HS-5 (cell line): ENCODE measurements at places on chromosomes 13 and 19.

DNA sequence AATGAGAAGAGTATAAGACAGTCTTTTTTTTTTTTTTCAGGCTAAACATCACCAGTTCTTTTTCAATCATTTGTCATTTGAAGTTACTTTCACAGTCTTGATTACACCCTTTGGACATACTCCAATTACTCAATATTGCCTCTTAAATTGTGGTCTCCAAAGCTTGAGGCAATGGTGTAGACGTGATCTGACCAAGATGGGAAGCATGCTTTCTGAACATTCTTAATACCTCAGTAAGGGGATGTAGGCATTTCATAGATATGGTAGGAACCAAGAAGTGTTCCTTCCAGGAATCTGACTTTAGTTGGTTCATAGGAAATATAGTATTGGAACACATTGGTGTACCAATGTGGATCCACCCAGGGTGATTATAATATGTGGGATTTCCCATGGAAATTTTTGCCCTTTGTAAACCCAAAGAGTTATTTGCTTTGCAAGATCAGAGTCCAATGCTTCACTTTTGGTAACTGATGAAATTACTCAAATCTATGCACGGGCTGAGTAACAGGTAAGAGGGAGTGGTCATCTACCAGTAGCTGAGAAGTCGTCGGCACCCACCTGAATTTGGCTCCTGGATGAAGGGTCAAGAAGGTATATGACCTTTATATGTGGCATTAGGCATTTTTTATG, 62.2 kb downstream of the ERCC5 start:
- DNase-seq = no peak

DNA sequence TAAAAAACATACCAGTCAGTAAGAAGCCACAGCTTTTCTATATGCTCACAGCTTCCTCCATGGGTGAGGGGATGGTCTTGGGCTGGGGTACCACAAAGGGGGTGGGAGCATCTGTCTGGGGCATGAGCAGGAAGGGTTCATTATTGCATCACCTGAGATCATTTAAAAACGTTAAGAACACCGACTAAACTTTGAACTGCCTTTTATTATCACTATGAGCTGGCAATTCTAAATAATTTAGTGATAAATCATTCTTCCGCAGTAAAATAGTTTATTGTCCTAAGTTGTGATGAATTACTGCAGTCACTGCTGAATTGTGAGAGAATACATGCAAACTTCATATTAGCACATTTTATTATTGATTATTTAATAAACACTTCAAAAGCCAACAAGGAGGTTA, 71.6 kb downstream of the KL start:
- DNase-seq = no peak

GRCh38 chr19:42111811-42112210, 20.4 kb downstream of the POU2F2 start:
- peak; percentile 79 for DNase-seq

- DNase-seq = no peak
These were observed 73.0 kb upstream of the OXGR1 start for GRCh38 chr13:97067017-97067895.

GRCh38 chr13:77511552-77511951, 24.0 kb upstream of the SCEL start:
- no peak for DNase-seq

DNA sequence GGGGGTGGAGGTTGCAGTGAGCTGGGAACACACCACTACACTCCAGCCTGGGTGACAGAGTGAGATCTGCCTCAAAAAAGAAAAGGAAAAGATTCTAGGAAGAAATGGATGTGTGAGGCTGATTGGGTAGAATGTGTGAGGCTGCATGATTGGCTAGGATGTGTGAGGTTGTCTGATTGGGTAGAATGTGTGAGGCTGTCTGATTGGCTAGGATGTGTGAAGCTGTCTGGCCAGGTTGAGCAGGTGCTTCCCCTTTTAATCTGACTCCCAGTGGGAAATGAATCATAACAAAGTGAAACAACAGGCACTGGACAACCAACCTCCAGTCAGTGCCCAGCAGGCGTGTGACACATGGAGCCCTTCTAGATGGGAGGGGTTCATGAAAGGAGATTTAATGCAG, 14.7 kb downstream of the C13orf46 start:
- no peak for DNase-seq

- no peak for DNase-seq
These were observed 31.3 kb upstream of the ISYNA1 start for GRCh38 chr19:18469069-18469846.

GRCh38 chr13:23828866-23829265, 60.3 kb downstream of the MIPEP start:
- DNase-seq = no peak

GRCh38 chr13:111183959-111184358, 68.8 kb downstream of the ARHGEF7 start:
- no peak for DNase-seq

DNA sequence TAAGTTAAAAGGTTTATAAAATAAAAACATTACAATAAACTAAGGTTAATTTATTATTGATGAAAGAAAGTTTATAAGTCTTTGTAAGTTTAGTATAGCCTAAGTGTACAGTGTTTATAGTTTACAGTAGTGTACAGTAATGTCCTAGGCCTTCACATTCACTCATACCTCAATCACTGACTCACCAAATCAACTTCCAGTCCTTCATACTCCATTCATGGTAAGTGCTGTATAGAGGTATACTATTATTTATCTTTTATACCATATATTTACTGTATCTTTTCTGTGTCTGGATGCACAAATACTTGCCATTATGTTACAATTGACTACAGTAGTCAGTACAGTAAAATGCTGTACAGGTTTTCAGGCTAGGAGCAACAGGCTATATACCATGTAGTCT, 490.0 kb downstream of the GPC6 start:
- DNase-seq = no peak

GRCh38 chr19:29488316-29488715, 37.5 kb upstream of the VSTM2B start:
- no peak for DNase-seq

DNA sequence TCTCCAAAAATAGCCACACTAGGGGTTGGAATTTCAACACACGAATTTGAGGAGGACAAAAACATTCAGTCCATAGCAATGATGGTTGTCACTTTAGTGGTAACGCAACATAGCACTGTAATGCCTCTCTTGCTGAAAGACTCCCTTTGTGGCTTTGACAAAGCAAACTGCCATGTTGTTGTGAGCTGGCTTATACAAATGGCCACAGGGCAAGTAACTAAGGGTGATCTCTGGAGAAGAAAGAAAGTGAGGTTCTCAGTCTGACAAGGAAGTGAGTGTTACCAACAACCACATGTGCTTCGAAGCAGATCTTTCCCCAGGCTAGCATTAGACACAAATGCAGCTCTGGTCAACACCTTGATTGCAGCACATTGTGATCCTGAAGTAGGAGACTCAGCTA, 79.1 kb upstream of the PCDH17 start:
- DNase-seq = no peak

GRCh38 chr19:49315111-49315510, 9.9 kb downstream of the SLC6A16 start:
- no peak for DNase-seq

- DNase-seq = no peak
These were observed 45.8 kb downstream of the TGDS start for GRCh38 chr13:94550062-94550738.

GRCh38 chr13:60441761-60442160, 44.7 kb downstream of the TDRD3 start:
- DNase-seq = no peak

GRCh38 chr13:104105418-104106355, 1039.5 kb upstream of the SLC10A2 start:
- no peak for DNase-seq

- no peak for DNase-seq
These were observed 277.3 kb downstream of the FOXO1 start for GRCh38 chr13:40389081-40389641.

DNA sequence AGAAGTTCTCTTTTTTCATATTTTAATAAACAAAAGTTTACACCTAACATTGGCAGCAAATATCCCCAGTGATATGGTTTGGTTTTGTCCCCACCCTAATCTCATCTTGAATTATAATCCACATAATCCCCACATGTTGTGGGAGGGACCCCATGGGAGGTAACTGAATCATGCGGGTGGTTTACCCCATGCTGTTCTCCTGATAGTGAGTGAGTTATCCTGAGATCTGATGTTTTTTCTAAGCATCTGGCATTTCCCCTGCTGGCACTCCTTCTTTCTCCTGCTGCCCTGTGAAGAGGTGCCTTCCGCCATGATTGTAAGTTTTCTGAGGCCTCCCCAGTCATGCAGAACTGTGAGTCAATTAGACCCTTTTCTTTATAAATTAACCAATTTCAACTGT, 214.7 kb downstream of the SLITRK1 start:
- DNase-seq = no peak

DNA sequence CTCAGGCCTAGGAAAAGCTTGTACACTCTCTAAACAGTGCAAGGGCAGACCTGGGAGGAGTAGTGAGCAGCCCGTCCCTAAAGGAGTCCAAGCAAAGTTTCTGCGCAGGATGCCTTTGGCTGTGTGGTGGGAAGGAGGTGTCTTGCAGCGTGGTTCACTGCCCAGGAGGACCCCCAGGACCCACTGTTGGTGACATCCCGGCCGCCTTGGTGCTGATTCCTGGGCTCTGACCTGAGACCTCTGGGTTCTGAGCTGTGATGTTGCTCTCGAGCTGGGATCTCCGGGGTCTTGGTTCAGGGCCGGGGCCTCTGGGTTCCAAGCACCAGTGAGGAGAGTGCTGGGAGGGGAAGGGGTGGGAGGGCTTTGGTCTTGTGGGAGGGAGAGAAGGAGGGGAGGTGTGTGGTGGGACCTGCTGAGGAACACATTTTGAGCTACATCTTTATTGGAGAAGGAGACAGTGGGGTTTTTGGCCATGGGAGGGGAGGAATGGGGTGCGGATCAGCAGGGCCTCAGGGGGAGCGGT, 4.1 kb downstream of the PGLYRP1 start:
- no peak for DNase-seq

DNA sequence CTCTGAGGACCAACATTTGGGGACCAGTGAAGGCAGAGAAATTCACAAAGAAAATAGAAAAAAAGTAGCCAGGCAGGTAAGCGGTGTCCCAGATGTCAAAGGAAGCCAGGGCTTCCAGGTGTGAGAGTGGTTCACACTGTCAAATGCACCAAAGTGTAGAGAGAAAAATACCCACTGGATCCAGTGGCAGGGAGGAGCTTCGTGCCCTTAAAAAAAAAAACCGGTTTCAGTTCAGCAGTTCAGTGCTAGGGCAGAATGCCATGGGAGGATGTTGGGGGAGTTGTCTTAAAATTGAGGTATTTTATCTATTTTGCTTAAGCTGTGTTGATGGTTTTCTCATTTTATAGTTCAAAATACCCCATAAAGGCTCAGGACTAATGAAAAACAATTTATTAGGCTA, 47.8 kb upstream of the C1QTNF9 start:
- no peak for DNase-seq

- no peak for DNase-seq
These were observed 139.9 kb upstream of the RFC3 start for GRCh38 chr13:33678084-33678483.

DNA sequence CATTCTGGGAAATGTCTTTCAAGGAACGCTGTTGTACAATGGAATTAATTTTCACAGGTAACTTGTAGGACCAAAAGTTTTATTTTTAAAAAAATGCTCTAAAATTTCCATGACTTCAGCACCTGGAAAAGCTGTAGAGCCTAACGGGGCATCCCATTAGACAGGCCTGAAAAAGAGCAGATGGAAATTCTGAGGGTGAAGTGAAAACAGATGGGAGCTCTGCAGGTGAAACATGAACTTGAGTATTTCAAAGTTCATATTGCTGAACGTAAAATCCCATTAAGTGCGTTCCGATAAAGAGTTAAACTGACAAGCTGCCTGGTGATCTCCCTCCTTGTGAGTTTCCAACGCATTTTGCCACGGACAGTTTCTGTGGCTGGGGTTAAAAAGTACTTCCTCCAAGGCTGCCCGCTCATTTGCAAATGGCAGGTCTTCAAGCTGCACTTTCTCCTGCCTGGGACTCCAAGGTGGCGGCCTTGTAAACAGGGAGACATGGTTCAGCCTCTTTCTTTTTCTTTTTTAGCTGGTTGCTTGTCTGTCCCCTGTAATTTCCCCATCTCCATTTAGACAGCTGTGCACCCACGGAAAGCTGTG, 450.4 kb downstream of the FGF9 start:
- no peak for DNase-seq

DNA sequence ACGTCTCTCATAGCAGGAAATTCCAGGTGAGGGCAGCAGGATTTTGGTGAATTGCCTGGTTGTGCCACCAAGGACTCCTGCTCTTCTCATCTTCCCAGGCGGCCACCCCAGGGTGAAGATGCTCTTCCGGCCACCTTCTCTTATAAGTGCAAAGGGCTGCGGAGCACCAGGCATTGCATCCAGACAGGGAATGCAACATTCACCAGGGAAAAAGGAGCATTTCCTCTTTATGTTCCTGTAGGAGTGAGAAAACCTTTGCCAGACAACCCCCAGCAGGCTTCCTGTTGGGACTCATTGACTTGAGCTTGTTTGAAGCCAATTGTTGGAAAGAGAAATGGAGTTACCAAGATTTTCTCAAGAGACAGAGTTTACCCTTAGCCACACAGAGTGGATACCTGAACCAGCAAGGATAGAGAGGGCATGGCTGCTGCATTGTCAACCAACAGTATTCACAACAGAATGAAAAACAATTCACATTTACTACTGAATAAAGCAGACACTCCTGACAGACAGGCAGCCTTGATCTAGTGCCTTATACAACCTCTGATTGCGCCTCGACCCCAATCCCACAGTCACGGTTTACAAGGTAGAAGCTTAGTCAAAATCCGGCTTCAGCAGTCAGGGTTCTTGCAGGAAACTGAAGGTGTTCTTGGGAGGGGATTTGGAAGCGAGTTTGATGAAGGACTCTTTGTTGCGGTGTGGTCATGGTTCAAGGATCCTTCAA, 1.8 kb upstream of the ATP11A start:
- no peak for DNase-seq

DNA sequence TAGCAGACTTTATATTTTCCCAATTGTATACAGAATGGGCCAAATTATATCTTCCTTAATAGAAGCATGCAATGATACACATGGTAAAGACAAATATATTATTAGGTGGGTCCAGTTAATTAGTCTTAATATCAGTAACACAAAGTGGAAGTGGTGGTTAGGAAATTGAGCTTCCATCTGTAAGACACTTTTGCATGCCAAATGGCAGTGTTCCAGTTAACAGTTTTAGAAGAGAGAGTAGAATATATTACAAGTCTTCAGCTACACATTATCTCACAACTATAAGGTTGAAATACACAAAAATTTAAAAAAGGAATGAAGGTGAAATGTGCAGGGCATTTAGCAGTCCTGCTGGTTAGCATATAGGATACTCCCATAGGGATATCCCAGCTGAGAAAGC, 536.5 kb downstream of the PCDH9 start:
- DNase-seq = no peak
